ENCODE measurements at places on chromosomes 6 and 20.

- DNase-seq: peak; percentile 49
Observed at GRCh38 chr20:41903586-41903985, 285.4 kb upstream of the CHD6 start.

GRCh38 chr20:44723391-44723790, 8.2 kb downstream of the CCN5 start:
- no peak for DNase-seq

DNA sequence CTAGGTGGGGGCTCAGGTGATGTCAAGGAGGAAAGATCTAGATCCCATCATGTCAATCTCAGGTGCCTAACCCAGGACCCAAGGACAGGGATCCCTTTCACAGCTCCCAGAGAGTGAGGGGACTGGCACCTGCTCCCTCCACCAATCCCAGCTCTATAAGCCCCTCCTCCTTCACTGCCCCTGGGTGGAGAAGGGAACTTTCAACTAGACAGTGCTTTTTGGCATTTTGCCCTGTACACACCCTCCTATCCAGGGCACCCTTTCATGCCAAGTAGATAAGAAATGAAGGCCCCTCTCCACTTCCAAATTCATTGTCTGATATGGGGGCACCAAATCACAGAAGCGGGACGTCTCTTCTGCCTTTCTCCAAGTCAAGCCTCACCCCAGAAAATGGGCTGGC, 61.6 kb downstream of the MDGA1 start:
- DNase-seq: no peak

DNA sequence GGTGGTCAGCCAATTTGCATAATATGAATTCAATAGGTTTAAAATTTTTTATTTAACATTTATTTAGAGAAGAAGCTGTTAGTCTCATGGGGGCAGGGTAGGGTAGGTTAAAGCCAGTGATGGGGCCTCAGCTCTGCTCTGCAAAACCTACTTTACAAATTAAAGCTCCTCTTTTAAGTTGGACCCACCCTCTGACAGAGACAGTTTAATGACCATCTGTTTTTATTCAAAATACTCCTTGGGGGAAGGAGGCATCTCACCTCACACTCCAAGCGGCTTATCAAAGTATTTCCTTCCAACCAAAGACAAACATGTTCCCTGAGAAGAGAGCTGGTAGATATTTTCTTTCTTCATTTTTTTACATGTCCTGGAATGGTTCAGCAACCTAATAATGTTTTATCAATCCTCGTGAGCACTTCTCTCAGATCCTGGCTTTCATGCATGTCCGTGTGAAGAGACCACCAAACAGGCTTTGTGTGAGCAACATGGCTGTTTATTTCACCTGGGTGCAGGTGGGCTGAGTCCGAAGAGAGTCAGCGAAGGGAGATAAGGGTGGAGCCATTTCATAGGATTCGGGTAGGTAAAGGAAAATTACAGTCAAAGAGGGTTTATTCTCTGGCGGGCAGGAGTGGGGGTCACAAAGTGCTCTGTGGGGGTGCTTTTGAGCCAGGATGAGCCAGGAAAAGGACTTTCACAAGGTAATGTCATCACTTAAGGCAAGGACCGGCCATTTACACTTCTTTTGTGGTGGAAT, 184.7 kb downstream of the GJA1 start:
- DNase-seq: no peak

- DNase-seq: no peak
Observed at GRCh38 chr6:52546678-52547077, 30.2 kb downstream of the TRAM2 start.

- no peak for DNase-seq
Observed at GRCh38 chr20:60905919-60906318, 346.1 kb upstream of the CDH4 start.

DNA sequence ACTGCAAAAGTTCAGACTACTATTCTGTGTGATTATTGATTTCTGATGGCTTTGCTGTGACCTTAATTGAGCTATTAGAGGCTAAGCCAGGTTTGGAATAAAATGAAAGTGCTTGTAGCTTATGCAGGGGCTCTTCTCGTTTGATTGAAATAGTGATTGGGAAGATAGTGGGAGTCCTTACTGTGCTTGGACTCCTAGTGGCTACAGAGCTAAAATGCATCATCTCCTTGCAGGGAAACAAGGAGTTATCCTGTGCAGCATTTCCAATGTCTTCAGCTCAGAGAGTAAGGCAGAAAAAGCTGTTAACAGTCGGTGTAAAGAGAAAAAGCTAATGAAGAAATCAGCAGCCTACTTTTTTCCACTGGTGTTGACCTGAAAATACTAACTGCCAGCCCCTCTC, 173.5 kb downstream of the SLC35F1 start:
- no peak for DNase-seq

GRCh38 chr20:32626859-32627636, 41.9 kb upstream of the NOL4L start:
- peak; percentile 74 for DNase-seq

- no peak for DNase-seq
Observed at GRCh38 chr6:63245909-63246308, 34.6 kb downstream of the FKBP1C start.

GRCh38 chr6:10315658-10316372, 99.1 kb downstream of the TFAP2A start:
- no peak for DNase-seq

GRCh38 chr6:139262519-139263300, 29.1 kb downstream of the TXLNB start:
- no peak for DNase-seq

DNA sequence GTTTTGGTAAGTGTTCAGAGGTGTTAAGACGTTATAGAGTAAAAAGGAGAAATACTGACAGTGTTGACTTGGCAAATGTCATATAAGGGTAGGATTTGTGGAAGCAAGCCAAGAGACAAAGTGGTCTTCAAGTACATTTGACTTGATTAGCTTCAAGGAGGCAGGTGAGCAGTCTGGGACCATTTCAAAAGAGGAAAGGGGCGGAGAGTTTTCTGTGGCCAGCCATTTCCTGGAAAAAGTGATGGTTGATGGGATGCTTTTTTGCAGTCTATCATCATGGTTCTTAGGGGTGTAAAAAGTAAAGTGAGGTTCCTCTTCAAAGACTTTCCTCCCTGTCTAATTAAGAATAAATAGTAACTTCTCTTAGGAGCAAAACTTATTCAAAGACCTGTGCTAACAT, 28.7 kb downstream of the FKBP1A start:
- DNase-seq: no peak

- no peak for DNase-seq
Observed at GRCh38 chr20:19620446-19620845, 137.6 kb upstream of the RIN2 start.

- DNase-seq: no peak
Observed at GRCh38 chr20:53582574-53583351, 10.9 kb downstream of the ZNF217 start.

DNA sequence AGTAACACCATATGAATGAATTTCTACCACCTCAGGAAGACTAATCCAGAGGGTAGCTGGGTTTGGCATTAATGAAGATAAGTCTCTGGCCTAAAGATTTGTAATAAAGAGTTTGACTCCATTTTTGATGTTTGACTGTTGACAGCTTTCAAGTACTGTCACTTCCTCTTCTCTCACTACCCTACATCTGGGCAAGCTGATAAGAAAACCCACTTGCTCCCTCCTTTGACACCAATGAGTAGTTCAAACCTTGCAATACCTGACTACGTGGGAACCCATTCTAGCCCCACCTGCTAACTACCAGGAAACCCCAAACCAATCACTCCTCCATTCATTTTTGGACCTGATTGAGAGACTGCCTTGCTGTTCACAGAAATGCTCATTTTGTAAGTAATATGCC, 621.5 kb downstream of the TENT5A start:
- no peak for DNase-seq

GRCh38 chr6:34366639-34366921, 25.9 kb downstream of the NUDT3 start:
- DNase-seq: no peak

GRCh38 chr6:80161434-80161833, 55.0 kb downstream of the BCKDHB start:
- no peak for DNase-seq

- peak; percentile 70 for DNase-seq
Observed at GRCh38 chr6:12012038-12012557, at the start of gene HIVEP1. HIVEP1 (plus strand) TSS chr6:12012312; CDS start chr6:12015629, 3,317 bp downstream.

- DNase-seq: no peak
Observed at GRCh38 chr20:1467355-1468116, 887 bp upstream of the NSFL1C start.

Measured in left hindlimb (tissue), 1 donor.